Peyer's patch (tissue), 4 donors: ENCODE measurements at places on chromosomes 4 and X.

DNA sequence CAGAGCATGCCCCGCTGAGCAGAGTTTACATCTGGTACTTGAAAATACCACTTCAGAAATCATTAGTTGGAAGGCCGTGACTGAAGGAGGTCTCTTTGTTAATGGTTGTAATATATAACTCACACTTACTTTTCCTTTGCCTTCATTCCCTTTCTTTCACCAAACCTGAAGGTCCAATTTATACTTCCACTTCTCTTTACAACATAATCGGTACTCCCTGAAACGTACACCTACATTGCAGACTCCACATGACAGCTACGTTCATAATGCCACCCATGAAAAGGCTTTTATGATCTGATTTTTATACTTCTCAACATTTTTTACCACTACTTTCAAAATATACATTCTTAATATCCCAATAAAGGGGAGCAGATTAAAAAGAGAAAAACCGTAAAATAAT is 298.7 kb downstream of the C4orf33 start:
- no peak for DNase-seq

- DNase-seq = no peak
These were observed 21.3 kb upstream of the FAM13A start for GRCh38 chr4:89078300-89078699.

GRCh38 chr4:6352031-6352692 is 82.5 kb downstream of the WFS1 start:
- DNase-seq = no peak

DNA sequence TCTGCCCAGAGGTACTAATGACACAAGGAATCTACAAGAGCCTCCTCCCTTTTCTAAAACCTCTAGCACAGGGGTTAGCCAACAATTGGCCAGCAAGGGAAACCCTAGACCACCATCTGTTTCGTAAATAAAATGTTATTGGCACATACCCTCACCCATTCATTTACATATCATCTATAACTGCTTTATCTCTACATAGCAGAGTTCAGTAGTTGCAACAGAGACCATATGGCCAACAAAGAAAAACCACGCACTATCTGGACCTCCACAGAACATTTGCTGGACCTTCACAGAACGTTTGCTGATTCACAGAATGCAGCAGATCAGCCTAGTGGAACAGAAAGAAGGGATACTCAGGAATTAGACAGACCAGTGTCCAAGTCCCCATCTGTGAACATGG is 9.4 kb downstream of the SLC2A9 start:
- DNase-seq = no peak

DNA sequence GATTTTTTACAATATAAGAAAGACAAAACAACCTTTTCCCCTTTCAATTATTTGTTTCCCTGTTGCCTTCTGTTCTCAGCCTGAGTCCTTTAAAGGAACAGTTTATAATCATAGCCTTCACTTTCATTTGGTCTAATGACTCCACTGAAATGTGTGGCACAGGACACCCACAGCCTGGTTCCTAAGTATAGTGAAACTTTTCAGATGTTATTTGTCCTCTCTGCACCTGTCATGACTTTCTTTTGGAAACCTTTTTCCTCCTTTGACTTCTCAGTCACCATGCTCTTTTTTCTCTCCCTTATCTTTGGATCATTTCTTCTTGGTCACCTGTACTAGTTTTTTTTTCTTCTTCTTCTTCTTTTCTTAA is 237.8 kb upstream of the ANXA3 start:
- no peak for DNase-seq

DNA sequence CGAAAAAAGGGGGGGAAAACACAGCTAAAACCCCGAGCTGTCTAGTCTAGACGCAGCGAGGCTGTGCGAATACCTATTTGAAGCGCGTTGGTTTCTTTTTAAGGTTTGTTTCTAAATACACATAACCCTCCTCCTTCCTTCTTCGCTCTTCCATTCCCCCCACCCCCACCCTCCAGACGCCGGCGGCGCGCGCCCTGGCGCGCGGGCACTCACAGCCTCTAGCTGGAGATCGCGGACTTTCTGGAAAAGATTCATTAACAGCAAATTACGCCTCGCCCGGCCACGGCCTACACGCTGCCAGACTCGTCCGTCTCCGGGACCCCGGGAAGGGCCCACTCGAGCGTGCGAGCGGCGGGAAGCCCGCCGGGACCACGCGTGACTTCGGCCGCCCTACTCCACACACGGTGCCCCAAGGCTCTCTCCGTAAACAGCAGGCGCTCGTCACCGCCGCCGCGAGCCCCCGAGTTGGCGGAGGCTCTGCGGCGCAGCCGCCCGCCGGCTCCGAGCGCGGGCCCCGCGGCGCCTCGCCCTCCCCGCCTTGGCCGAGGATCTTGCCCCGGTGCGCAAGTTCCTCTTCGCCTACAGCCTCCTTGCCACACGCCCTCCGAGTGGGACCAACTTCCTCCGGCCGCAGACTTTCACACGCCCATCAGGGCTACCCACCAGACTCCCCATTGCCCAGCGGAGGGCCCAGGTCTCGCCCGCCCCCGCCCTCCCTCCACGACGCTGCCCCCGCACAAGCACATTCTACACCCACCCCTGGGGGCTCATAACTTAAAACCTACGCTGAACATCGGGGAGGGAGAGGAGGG is 2.0 kb downstream of the BCOR start:
- peak; percentile 34 for DNase-seq

DNA sequence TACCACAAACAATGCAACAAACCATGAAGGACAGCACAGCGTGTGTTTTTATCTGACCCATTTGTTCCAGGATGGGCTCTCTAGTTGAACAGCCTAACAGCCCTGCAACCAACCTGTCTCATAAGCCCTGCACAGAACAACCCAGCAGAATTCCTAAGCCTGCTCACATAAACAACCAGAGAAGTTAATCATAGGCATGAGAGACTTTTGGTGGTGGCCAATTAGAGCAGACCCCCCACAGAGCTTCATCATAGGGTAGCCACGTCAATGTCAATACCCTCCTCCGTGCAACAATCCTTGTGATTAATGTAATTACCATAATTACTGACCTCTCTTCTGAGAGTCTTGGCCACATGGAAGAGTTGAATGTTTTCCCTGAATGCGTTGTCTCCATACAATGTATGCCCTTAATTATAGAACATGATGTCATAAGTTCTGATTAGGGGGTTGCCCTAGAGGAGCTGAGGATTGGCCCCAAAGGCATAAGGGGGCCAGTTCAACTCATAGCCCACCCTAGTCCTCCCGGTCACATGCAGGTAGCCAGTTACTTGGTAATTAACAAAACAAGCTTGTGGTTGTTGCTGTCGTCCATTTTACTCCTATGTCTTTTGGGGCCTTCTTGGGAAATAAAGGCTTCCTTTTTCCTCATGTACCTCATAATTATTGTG is 92.7 kb downstream of the SYNPO2 start:
- no peak for DNase-seq

GRCh38 chr4:85779165-85779564 is 304.2 kb downstream of the ARHGAP24 start:
- no peak for DNase-seq

- DNase-seq = no peak
These were observed 184.5 kb downstream of the SPRY1 start for GRCh38 chr4:123580981-123581664.

- no peak for DNase-seq
These were observed 34.2 kb downstream of the CYTL1 start for GRCh38 chr4:4985036-4985435.

DNA sequence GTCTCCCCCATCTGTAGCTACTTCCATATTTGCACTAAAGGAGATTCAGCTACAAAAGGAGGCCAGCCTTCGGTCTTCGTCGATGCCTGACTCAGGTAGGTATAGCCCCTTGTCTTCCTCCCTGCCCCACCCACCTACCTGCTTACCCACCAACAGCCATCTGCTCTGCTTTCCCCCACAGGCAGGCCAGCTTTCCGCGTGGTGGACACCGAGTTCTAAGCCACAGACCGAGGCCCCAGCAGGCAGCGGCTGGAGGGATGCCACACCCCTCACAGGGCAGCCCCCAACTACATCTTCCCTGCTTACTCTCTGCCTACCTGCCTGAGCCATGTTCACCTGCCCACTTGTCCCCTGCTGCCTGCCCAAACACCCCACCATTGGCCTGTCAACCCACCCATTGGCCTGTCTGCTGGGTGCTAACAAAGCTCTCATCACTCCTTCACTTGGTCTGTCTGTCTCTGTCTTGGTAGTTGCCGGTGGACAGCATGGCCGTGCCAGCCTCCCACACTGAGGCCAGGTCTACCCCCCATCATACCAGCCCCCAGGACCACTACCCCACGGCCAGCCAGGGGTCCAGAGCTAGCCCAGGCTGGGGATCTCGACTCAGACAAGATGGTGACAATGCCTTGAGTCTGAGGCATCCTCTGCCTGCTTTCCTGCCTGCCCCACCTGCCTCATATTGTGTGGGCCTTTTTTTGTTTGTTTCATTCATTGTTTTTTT is 4.1 kb upstream of the USP11 start:
- DNase-seq = peak; percentile 42

GRCh38 chr4:130210864-130211263 is 1114.9 kb downstream of the C4orf33 start:
- DNase-seq = no peak

DNA sequence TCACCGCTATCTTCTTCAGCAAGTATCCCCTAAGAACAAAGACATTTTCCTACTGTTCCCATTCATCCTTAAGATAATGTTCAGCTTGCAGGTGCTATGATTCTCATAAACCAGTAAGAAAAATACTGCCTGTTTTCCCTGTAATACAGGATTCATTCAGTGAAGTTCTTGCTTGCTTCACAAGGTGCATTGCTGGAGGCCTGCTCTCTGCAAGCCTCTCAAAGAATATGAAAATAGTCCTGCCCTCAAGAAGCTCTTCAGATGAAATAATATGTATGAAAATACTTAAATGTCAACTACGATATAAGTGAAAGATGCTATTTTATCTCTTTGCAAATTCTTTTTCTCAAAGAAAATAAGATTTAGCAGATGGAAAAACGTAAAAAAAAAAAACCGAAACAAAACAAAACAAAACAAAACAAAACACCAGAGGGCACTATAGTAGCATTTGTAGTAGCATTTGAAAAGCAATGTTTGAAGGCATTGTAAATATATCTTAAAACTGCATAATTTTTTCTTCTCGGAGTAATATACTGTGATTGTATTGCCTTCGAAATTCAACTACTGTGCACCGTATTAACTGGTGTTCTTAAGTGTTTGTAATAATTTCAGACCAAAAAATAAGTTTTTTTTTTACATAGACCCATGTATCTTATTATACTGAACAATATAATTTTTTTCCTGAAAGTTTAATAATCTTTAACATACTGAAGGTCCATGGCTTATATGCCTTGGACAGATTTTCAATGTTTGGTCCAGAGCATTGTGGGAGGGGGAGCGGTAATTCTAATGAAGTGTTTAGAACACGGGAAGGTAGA is 26.0 kb downstream of the ADH4 start:
- no peak for DNase-seq

GRCh38 chr4:8373270-8373972 is 67.1 kb downstream of the ACOX3 start:
- no peak for DNase-seq

DNA sequence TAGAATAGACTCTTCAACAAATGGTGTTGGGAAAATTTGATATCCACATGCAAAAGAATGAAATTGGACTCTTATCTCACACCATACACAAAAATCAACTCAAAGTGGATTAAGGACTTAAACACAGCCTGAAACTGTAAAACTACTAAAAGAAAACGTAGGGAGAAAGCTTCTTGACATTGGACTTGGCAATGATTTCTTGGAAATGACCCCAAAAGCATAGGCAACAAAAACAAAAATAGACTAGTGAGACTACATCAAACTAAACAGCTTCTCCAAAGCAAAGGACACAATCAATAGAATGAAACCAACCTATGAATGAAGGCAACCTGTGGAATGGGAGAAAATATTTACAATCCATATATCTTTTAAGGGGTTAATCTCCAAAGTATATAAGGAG is 94.7 kb upstream of the INTU start:
- no peak for DNase-seq

- DNase-seq = no peak
These were observed 284.1 kb downstream of the CHIC1 start for GRCh38 chrX:73847100-73847499.

GRCh38 chr4:40720916-40721315 is 28.8 kb upstream of the NSUN7 start:
- no peak for DNase-seq

- no peak for DNase-seq
These were observed 40.6 kb downstream of the GABRB1 start for GRCh38 chr4:47071901-47072341.

- no peak for DNase-seq
These were observed 12.0 kb downstream of the EREG start for GRCh38 chr4:74376888-74377483.

DNA sequence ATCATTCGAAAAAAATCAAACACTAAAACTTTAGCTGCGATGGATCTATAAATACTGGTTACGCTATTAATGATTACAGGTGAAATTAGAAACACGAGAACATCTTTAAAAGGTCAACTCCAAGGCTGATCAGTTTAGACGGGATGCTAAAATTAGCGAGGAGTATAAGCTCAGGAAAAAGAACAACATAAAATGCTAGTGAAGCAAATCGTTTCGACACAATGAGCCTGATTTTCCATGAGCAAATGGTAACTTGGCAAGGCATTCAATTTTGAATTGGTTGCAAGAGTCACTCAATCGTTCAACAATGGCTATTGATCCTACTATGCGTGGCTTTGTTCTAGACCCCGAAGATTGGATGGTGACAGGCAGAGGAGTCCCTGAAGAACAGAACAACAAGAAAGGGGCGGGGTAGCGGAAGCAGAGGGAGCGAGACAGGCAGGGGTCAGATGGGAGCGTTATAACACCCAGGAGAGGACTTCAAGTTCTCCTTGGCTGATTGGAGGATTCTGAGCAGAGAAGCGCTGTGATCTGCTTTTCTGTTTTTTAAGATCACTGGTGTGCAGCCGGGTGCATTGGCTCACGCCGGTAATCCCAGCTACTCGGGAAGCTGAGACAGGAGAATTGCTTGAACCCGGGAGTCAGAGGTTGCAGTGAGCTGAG is 146.5 kb downstream of the RBM47 start:
- no peak for DNase-seq

DNA sequence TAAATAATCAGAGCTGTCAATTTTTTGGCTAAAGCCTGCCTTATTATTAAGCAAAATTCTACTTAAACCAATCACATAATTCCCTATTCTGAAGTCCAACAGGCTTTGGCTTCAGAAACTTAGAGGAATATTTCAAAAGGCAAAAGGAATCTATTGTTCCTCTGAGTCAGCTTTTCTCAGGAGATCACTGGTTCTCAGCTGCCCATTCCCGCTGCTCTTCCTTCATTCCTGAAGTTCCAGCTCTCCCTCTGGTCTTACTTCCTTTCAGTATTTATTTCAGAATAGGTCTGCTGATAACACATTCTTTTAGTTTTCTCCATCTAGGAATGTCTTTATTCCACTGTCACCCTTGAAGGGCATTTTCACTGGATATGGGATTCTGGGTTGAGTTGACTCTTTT is 133.7 kb downstream of the SOWAHB start:
- DNase-seq = no peak
